ENCODE measurements at places on chromosomes 2 and 18. TPM values are rescaled to one million over a fixed set of nuclear protein-coding genes. Genes with fewer than 3 reads are reported as not detected.

PTPRM gene
- 148 TPM for total RNA-seq

GNLY gene
- total RNA-seq: 1.9 TPM

PLB1 gene
- 9.9 TPM for total RNA-seq

UNC80 gene
- total RNA-seq: 0.18 TPM

MOCOS gene
- total RNA-seq: 38.0 TPM

DYSF gene
- total RNA-seq: 15.2 TPM

LCT gene
- total RNA-seq: not detected

NEU4 gene
- total RNA-seq: 0.49 TPM

EPHA4 gene
- total RNA-seq: 32.6 TPM

DNA sequence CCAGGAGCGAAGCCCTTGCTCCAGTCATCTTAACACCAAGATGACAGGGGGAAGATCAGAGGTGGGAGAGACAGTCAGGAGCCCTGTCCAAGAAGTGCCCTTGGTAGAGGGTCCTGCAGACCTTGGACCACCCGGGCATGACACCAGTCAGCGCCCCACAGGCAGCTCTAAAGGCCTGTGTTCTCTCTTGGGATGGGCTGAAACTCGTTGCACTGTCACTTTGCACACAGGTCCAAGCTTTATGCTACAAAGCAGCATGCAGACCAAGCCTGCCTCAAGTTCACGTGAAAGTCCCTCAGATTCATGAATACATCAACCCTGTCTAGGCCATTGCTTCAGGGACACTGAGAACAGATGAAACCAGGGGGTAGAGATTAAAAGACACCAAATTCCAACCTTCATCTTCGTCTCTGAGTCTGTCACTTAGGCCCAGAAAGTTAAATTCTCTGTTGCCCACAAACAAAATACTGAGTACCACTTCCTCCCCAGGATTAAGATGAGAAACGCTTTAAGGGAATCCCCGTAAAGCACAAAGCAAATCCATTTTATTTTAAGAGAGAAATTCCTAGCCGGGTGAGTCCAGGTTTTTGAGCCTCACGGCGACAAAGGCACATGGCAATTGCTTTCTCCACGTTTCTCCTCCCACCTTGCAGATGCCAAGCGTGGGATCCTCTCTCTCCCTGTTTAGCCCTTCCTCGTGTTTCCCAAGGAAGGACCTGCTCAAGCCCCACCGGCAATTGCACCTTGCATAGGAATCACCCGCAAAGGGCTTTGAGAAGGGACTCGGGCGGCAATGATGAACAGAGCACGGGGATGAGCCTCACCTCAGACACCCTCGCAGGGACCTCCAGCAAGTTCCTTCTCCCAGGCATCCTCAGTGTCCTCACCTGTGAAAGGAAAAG is 75.0 kb upstream of the ID2 start:
- DNase-seq: no peak

GRCh38 chr2:169862816-169863215 is 35.6 kb downstream of the UBR3 start:
- DNase-seq: no peak

- DNase-seq: no peak
Observed at GRCh38 chr2:211376410-211376809, 820.0 kb downstream of the CPS1 start.

DNA sequence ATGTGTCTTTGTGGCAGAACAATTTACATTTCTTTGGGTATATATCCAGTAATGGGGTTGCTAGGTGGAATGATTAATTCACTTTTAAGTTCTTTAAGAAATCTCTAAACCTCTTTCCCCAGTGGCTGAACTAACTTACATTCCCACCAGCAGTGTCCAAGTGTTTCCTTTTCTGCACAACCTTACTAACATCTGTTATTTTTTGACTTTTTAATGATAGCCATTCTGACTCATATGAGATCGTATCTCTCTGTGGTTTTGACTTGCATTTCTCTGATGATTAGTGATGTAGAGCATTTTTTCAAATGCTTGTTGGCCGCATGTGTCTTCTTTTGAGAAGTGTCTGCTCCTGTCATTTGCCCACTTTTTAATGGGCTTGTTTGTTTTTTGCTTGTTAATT is 43.1 kb upstream of the PTH2R start:
- no peak for DNase-seq

GRCh38 chr18:79664525-79665125 is 15.0 kb upstream of the CTDP1 start:
- DNase-seq: no peak

GRCh38 chr18:78393086-78393862 is 586.3 kb upstream of the SALL3 start:
- DNase-seq: no peak

GRCh38 chr2:14633061-14633460 is 544 bp downstream of the LRATD1 start:
- no peak for DNase-seq

DNA sequence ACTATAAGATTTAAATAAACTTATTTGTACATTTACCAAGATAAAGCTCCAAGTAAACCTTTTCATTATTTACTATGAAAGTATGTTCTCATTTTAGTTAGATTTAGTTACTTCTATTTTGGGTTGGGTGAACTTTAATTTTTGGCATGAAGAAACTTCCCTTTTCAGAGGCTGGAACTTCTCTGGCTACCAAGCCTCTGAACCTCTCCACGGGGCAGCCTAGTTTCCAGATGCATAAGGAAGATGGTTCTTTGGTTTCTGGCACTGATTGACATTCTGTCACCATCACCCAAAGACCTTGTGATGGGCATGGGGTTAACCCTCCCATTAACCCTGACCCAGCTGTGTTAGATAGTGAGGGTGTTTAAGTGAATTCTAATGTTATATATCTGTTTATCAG is 17.1 kb downstream of the PSD4 start:
- no peak for DNase-seq

- no peak for DNase-seq
Observed at GRCh38 chr2:152623076-152623740, 94.1 kb downstream of the PRPF40A start.

GRCh38 chr2:97653473-97653872 is 7.6 kb downstream of the COX5B start:
- no peak for DNase-seq

DNA sequence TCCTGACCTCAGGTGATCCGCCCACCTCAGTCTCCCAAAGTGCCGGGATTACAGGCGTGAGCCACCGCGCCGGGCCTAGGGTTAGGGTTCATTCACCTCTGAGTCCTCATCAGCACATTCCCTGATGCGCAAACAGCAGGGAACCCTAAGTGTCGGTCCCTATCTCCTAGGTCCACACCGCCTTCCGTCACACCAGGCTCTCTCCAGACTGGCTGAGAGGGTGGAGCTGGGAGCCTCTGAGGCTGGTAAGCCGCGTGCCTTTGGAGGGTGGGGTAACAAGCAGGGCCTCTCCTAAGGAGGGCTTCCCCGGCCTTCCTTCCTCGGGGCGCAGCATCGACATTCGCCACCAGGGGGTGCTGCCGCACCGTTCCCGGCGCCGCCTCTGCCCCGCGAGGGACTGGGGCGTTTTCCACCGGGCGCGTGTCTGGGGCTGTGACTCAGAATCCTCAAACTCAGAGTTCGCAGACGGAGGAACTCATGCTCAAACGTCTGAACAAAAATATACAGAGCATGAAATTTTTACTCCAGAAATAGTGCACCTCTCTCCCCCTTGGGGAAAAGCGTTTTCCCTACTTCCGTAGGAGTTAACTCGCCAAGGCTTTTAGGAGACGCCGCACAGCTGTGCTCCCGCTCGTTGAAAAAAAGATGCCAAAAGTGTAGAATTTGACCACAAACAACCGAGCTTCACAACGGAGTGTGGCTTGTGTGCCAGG is 63.9 kb upstream of the ASAP2 start:
- DNase-seq: peak; percentile 90

DNA sequence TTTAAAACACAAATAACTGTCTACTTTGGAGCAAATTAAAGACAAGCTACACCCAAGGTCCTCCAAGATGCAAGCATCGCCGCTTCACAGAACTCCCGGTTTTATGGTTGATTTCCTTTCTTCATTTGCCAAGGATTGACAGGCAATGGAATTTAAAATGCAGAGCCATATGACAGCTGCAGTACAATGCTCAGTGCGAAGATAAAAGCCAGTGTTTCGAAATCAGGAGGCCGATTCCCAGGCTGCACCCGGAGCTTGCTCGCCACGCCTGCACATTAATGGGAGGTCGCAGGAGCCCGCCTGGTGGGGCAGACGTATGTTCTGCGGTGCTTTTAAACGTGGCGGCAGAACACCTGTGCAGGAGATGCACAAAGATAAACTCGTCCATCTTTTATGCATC is 727.6 kb upstream of the SOX11 start:
- no peak for DNase-seq

GRCh38 chr2:188511346-188511745 is 219.7 kb downstream of the GULP1 start:
- DNase-seq: no peak

- DNase-seq: no peak
Observed at GRCh38 chr2:216693414-216694080, 1.8 kb downstream of the IGFBP5 start.

DNA sequence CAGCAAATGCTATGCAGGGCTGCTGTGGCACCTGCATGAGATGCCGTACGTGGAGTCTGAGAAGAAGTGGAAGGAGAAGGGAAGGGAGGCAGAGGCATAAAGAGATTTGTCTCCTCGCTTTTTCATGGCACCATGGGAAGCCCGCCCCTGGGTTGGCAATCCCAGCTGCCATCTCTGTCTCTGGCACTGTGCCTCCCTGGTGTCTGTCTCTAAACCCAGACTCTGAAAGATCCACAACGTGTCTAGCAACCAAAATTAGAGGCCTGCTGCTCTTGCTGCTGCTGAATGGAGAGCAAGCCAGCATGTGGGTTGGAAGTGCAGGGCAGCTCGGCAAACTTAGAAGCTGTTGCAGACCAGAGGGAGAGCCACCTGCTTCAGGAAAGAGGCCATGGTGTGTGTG is 53.1 kb downstream of the INO80C start:
- no peak for DNase-seq

GRCh38 chr2:228474466-228474865 is 293.0 kb upstream of the SPHKAP start:
- no peak for DNase-seq

All from ureter (tissue), 1 donor.